Muscle of leg (tissue), 16 donors: ENCODE measurements at places on chromosomes 11 and 22. TPM values are rescaled to one million over a fixed set of nuclear protein-coding genes. Genes with fewer than 3 reads are reported as not detected.

GRCh38 chr11:79671401-79671800 is 230.6 kb upstream of the TENM4 start:
- no peak for DNase-seq

GRCh38 chr22:39446239-39446721 is 10.5 kb upstream of the MGAT3 start:
- DNase-seq: no peak

Gene MCAT
- 9.4 TPM for total RNA-seq

GRCh38 chr11:90919332-90919731 is 696.5 kb upstream of the CHORDC1 start:
- DNase-seq: peak; percentile 4

GRCh38 chr11:2909133-2909902 is 19.9 kb downstream of the PHLDA2 start:
- DNase-seq: no peak

- DNase-seq: peak; percentile 78
These were observed 1.5 kb upstream of the TRABD start for GRCh38 chr22:50184004-50184901.
